ENCODE measurements at places on chromosomes 16 and 17.
A peak's percentile ranks its signal among the peaks of the same experiment; 100 is the strongest.

GRCh38 chr16:89200124-89200849, at the start of gene SLC22A31:
Gene SLC22A31, minus strand, starts transcription at chr16:89200537. Its CDS starts 36 bp downstream, at chr16:89200501.
- DNase-seq: no peak

DNA sequence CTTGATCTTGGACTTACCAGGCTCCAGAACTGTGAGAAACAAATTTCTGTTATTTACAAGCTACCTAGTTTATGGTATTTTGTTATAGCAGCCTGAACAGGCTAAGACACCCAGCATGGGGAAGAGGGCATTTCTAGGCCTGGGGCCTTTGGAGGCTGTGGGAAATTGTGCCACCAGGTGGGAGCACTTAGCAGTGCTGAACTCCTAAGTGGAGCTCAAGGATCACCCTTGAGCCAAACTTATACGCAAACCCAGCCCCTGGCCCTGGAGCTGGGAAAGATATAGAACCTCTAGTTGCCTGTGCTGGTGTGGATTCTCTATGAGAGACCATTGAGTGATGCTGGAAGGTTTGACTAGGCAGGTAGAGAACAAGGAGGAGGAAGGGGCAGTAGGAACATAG, 36.1 kb downstream of the MIS12 start:
- no peak for DNase-seq

- DNase-seq: no peak
Observed at GRCh38 chr16:6749698-6750097, 582.9 kb upstream of the RBFOX1 start.

DNA sequence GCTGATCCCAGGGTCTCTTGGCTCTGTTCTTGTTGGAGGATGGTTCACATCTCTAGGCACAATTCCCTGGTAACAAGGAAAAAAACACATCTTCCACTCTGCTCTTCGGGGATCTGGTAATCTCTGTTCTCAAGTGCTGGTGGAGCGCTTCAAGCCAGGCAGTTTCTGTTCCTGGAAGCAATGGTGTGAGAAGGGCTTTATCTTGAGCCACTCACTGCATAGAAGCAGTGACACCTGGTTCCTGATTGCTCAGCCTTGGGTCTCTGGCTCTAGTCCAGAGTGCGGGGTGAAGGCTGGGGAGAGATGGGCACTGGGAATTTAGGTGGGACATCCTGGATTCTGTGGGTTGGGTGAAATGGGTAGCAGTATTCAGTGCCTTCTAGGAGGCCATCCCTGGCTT, 14.1 kb downstream of the AKAP1 start:
- no peak for DNase-seq

DNA sequence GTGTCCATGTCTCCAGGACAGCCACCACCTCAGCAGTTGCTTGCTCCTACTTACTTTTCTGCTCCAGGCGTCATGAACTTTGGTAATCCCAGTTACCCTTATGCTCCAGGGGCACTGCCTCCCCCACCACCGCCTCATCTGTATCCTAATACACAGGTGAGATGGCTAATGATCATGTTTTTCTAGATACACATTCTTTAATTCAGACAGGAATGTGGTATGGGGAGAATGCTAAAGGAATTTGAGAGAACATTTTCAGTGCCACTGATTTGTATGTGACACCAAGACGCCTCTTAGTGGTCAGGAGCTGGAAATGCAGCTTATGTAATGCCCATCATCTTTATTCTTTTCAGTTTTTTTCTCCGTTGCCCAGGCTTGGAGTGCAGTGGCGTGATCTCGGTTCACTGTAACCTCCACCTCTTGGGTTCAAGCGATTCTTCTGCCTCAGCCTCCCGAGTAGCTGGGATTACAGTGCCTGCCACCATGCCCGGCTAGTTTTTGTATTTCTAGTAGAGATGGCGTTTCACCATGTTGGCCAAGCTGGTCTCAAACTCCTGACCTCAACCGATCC, 8.9 kb upstream of the RAPGEFL1 start:
- DNase-seq: peak; percentile 63

DNA sequence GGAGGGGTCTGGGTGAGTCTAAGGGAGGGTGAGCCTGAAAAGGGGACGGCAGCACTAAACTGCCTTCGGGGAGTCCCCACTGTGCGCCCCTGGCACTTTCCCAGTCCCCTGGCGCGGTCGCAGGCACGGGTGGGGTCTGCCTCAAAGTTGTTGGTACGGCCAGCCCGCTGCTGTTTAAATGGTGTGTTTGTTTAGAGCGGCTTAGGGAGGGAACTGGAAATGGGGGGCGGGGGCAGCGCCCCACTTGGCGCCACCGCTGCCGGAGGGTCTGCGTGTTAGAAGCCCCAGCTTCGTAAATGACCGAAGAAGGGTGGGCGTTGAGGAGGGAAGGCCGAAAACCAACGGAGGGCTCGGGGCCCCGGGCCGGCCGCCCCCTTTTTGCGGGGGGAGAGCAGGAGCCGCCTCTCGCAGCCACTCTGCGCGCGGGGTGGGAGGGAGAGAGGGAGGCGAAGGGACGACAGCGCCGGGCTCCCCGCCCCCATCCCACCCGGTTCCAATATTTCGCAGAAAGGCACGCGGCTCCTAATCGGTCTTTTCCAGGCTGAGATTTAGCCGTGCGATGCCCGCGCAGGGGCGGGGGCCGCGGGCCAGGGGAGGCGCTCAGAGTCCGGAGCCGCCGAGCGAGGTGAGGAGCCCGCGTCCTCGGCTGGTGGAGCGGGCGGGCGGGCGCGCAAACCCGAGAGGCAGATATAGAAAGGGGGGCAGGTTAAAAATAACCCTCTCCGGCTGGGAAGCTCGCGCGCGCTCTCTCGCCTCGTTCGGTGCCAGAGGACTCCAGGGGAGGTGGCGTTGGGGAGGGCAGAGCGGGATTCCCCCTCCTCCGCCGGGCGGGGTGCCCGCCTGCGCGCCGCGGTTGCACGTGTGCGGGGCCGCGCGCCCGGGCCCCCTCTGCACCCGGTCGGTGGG, 54.9 kb downstream of the SREBF1 start:
- no peak for DNase-seq

DNA sequence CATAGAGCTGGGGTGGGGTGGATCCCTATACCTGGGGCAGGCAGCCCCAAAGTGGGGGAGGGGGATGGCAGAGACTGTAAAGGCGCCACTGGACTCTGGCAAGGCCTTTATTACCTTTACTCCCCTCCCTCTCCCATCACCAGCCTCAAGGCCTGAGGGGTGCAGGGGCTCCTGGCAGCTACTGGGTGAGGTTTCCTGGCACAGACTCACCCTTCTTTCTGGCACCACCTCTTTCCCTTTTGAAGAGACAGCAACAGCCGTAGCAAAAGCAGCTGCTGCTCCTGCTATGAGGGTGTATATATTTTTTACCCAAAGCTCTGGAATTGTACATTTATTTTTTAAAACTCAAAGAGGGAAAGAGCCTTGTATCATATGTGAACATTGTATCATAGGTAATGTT, 17.6 kb downstream of the RAPGEFL1 start:
- no peak for DNase-seq

- DNase-seq: no peak
Observed at GRCh38 chr16:20624205-20624604, 48.0 kb upstream of the ACSM2B start.

DNA sequence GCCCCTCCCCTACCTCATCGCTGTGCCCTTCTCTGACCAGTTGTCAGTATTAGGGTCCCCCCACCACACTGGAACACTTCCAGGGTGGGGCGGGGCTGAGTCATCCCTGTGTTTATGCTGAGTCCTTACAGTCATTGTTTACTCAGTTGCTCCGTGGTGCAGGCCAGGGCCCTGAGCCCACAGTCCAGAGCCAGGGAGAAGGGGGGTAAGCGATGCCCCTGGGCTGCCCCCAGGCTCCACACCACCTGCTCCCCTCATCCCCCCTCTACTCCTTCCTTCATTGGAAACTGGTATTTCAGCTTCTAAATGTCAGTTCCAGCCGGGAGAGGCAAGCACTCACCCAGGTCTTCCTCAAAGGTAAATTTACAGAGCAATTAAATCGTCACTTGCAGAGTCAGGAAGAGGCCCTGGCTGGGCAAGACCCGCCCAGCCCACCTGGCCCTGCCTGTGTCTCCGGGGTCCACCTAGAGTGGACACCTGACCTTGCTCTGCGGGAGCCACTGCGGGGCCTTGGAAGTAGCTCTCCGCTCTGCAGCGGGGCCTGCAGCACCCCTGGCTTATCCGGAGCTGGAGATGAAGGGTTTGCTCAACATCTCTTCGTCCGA, 4.8 kb downstream of the ATP2A3 start:
- DNase-seq: peak; percentile 60

GRCh38 chr17:51793686-51794085, 364.8 kb downstream of the CA10 start:
- no peak for DNase-seq

DNA sequence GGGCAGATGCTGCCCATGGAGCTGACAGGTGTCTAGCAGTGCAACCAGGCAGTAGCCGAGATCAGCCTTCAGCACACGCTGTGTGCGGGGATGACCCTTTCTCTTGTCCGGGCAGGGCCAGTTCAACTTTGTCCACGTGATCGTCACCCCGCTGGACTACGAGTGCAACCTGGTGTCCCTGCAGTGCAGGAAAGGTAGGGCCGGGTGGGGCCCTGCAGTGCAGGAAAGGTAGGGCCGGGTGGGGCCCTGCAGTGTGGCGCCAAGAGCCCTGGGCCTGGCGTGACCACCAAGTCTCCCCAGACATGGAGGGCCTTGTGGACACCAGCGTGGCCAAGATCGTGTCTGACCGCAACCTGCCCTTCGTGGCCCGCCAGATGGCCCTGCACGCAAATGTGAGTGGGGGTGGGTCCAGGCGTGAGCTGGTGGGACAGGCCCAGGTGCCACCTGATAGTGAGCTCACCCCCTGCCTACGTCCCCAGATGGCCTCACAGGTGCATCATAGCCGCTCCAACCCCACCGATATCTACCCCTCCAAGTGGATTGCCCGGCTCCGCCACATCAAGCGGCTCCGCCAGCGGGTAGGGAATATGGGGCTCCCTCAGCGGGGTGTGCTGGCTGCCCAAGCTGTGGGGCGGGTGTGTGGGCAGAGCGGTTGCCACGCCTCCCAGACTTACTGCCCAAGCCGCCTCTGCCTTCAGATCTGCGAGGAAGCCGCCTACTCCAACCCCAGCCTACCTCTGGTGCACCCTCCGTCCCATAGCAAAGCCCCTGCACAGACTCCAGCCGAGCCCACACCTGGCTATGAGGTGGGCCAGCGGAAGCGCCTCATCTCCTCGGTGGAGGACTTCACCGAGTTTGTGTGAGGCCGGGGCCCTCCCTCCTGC, 40.2 kb downstream of the TSC2 start:
- no peak for DNase-seq

DNA sequence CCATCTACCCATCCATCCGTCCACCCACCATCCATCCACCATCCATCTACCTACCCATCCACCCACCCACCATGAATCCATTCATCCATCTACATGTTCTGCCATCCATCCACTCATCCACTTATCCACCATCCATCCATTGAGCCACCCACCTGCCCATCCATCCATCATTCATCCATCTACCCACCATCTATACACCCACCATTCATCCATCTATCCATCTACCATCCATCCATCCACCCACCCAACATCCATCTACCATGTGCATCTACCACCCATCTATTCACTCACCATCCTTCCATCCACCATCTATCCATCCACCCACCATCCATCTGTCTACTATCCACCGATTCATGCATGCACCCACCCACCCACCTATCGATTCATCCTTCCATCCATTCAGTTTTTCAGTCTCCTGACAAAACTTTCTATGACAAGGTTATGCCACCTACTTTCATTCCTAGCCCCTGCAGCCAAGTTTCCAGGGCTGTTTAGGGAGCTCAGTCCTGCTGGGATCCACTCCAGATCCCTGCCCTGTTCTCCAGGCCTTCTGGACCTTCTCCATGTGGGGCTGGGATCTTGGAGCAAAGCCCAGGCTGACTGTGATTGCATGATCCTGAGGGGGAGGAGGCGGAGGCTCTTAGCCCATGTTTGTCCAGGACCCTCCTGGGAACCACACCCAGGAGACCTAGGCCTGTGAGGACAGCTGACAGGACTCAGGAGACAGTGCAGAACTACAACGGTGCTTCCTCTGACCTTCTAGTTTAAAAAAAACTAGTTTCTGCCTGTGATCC, 27.4 kb downstream of the BCO1 start:
- DNase-seq: no peak

- peak; percentile 43 for DNase-seq
Observed at GRCh38 chr17:17191346-17191792, 14.8 kb downstream of the PLD6 start.

DNA sequence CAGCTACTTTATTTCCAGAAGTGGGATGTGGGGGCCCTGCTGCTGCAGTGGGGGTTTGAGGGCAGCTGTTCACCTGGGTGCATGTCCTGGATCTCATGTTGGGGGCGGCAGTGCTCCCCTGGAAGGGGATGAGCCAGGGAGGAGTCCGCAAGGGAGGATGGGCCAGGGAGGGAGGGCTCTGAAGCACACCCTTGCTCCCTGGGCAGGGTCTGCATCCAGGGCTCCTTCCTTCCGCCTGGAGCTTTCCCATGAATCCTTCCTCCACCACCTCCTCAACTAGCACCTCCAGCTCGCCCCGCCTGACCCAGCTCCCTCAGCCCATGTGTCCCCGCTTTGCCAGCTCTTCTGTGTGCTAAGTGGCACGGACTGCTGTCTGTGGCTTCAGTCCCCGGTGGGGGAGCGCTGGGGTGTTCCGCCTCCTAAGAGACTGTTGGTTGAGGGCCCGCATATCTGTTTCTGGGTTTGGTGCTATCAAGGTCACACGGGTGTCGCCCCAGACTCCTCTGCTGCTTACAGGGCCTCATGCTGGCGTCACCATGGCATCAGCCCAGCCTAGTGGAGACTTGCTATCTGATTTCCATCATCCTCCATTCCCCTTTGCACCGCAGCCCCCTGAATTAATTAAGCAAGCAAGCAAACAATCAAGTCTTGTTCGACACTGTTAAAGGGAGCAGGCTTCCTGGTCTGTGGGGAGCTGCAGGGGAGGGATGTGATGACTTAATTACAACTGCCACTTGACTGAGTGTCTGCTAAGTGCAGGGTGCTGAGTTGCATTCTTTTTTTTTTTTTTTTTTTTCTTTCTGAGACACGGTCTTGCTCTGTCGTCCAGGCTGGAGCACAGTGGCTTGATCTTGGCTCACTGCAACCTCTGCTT, 71.8 kb downstream of the PRKCA start:
- DNase-seq: no peak

GRCh38 chr17:31645351-31645750, 213.7 kb downstream of the COPRS start:
- DNase-seq: no peak

DNA sequence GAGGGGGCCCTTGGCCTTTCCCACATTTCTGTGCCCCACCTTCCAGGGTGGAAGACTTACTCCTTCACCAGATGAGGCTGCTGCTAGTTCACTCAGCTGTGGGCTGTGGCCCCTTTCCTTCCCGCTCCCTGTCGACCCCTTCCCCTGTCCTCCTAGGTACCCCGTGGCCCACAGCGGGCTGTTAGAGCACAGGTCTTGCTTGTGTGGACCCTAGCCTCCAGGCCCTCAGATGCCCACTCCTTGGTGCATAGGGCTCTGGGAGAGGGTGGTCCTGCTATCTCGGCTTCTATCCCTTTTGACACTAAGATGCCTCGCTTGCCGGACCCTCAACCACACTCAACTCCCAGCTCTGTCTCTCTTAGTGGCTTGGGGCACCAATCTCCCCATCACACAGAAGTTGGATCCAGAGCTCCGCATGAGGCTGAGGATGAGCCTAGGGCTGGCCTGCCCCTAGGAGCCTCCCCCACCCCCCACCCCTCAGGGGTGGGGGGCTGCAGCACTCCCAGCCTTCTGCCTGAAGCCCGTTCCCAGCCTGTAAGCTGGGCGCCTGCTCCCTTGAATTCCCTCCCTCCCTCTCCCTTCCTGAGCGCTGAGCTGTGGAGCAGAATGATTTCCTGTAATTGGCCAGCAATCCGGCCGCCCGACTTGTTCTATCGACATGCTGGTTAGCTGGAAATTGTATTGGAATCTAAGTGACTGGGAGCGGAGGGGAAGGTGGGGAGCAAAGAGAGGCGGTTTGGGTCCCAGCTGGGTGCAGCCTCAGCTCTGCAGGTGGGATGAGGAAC, 30.9 kb downstream of the DCAKD start:
- DNase-seq: no peak

GRCh38 chr17:72989074-72989610, 103.3 kb downstream of the SLC39A11 start:
- no peak for DNase-seq
